ENCODE measurements at places on chromosomes 5 and 9. TPM values are rescaled to one million over a fixed set of nuclear protein-coding genes. Genes with fewer than 3 reads are reported as not detected.

- DNase-seq = no peak
These were observed 93.4 kb downstream of the NRG2 start for GRCh38 chr5:139949710-139950109.

DNA sequence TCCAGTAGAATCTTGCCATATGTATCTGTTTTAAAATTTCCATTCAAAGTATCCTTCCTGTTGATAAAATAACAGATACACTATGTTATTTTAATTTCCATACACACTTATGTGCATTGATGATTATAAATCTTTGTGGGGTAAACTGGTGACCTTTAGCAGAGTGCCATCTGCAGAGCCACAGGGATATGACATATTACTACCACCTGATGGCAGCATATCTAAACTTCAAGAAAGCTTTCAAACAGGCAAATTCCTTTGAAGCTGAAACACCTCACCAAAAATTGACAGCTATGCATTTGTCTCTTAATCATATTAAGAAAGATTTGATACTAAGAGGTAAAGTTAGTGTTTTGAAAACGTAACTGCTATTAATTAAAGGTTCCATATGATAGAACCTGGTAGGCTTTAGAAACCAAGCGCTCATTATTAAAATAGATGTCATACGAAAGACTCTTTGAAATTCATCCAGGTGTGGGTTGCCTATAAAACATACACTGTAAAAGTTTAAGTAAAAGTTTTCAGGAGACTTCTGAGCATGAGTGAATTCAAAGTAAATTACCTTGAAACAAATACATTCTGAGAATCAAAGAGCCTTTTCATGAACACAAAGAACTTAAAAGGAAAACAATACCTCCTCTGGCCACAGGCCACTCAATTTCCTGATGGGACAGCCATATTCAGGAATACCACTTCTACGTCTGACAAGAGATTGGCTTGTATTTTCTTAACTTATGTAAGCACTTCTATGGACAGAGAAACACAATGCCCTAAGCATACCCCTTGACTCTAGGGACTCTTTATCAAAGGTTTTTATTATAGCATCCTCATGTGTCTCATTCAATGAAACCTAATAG lies 93.3 kb downstream of the KIAA0825 start:
- no peak for DNase-seq

DNA sequence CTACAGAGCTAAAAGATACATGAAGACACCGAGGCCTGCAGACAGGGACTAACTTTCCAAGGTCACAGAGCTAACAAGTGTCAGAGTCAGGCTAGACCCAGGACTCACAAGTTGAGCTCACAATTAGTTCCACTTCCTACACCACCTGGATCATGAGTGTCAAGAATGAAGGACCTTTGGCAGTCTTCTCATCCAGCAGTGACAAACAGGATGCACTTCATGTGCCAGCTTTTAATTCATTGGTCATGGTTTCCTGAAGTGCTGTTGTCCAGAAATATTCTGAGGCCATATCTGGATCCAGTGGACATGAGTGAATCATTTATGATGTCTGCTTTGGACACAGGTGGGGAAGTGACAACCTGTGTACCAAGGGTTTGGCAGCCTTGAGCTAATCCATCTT lies 77.4 kb downstream of the KCNIP1 start:
- DNase-seq = no peak

- DNase-seq = no peak
These were observed 474.0 kb downstream of the CCDC171 start for GRCh38 chr9:16026886-16027285.

DNA sequence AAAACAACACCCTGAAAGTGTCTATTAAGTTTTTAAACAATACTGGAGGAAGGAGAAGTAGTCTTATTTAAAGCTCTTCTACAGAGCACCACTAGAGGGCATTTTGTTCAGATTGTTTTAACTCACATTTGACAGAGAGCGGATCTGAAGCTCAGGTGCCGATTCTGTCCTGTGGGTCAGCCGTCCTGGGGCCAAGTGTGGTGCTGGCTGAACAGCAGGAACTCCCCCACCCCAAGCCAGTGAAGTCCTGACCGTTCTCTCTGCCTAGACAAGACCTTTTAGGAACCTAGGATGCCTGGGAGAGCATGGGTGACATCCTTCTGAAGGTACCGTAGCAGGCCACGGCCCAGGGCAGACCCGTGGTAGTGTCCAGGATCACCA lies 3.9 kb downstream of the EXOC3 start:
- DNase-seq = no peak

DNA sequence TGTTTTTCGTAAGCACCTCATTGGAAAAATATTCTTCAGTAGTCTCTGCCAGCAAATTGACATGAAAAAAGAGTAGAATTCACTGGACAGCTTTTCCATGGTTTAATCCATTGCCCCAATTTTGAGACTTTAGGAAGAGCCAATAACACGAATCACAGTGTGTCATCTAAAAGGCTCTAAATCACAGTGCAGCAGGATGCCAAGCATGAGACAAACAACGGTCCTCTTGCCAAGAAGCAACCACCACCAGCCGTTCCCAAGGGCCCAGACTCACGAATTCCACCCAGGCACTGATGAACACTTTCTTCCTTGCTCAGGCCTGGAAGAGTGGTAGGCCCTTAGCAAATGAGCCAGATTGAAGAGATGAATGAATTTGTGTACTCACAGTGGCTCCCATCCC lies 18.3 kb upstream of the IRX4 start:
- no peak for DNase-seq

GRCh38 chr5:51391175-51391574 lies 7.9 kb downstream of the ISL1 start:
- DNase-seq = no peak

DNA sequence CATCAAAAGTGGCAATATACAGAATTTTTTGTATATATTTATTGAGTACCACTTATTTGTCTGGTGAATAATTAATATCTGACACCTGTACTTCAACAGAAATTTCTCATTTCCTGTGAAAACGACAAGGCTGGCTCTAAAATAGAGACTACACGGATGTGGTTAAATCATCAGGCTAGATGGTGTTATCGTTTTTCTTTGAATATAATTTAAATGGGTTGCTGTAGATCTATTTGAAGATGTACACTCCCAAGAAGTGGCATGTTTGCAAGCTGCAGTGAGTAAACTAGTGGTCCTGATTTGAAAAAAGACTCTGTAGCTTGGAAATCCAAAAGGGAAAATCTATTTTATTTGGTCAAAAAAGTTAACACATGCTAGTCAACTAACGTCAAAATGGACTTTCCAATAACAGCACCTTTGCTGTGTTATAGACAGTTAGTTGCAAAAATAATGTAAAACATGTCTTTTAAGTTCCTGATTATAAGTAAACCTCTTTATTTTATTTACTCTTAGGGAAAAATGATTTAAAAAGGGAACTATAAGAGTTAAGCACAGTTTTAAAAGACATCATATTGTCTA lies 13.8 kb downstream of the ST8SIA4 start:
- no peak for DNase-seq

- DNase-seq = no peak
These were observed 62.3 kb downstream of the LPAR1 start for GRCh38 chr9:110975969-110976368.

DNA sequence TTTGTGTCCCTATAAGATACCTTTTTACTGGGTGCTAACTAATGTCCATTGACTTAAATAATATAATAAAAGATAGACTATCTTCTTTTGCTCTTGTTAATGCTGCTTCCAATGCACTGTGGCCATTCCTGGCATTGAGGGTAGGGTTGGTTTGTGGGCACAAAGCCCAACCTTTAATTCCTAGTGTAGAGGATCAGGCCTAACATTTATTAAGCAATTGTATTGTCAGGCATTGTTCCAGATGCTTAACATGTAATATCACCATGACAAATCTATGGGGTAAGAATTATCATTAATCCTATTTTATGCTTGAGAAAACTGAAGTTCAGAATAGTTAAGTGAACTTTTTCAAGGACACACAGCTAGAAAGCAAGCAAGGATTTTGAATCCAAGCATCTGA lies 60.4 kb upstream of the GPBP1 start:
- DNase-seq = no peak

GRCh38 chr9:75858497-75859092 lies 31.9 kb upstream of the PCSK5 start:
- DNase-seq = no peak

DNA sequence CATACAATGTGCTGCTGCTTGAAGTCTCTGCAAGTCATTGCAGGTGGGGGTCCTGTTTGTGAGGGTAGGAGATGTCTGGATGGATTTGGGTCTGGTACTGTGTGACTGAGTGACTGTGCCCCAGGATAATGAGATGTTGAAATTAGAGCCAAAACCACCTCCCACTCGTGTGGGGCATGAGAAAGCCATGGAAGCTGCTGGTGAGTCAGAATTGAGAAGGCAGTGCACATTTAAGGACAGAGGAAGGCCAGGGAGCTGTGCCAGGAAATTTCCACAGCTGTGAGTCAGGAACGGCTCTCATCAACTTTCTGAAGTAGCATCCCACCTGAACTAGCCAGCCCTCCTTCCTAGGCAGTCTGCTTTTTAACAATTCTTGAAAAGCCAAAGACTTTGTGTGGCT lies 229.8 kb downstream of the DRD1 start:
- DNase-seq = no peak

- DNase-seq = no peak
These were observed 70.0 kb downstream of the RXRA start for GRCh38 chr9:134396258-134396742.

- no peak for DNase-seq
These were observed 116.1 kb upstream of the ACTBL2 start for GRCh38 chr5:57598756-57599155.

DNA sequence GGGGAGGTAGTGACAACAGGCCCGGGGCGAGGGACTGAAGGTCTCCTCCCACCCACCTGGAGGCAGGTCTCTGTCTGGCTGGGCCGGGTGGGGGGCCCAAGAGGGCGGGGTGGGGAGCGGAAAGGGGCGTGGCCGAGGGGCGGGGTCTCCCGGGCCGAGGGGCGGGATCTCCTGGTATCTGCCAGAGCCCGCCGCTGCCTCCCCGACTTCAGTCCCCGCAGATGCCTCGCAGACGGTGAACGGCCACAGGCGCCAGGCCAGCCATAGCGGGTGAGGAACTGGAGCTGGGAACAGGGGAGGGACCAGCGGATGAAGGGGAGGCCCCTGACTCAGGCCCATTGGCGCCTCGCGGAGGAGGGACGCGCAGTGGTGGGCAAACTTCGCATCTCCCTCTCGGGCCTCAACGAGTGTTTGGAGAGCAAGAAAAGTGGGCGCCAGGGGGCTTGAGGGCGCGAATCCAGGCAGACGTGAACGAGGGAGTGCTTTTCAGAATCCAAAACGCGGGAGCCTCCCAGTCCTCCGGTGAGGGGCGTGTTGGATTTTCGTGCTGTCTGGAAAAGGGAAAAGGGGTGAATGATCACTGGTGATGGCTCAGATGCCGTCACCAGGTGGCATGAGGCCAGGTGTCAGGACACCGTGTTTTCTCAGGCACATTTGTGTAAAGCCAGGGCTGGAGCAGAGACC lies at the start of gene ADGRD2:
TSS of gene ADGRD2 (plus strand) at position 211 of the 684 bp plus-strand sequence. CDS start 1,216 bp downstream, outside the sequence.
- peak; percentile 25 for DNase-seq

- DNase-seq = no peak
These were observed 77.1 kb upstream of the IQGAP2 start for GRCh38 chr5:76325876-76326491.

DNA sequence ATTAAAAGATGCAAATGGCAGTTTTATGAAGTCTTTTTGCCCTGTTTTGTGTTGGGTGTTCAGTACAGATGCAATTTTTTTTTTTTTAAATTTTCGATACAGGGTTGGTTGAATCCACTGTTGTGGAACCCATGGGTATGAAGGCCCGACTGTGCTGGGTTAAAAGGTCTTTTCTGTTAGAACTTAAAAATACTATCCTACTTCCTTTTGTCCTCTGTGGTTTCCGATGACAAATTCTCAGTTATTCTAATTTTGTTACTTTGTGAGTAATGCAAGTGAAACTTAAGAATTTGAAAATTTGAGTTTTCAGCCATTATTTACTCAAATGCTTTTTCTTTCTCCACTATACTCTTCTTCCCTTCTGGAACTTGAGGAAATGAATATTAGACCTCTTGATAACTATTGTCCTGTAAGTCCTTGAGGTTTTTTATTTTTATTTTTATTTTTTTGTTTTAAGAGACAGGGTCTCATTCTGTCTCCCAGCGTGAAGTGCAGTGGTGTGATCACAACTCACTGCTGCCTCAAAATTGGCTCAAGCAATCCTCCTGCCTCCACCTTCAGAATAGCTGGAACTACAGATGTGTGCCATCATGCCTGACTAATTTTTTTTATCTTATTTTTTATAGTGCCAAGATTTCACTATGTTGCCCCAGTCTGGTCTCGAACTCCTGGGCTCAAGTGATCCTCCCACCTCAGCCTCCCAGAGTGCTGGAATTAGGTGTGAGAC lies 67.5 kb downstream of the ZCCHC7 start:
- no peak for DNase-seq

The INSL4 gene
- not detected for polyA plus RNA-seq

The FOXD4L5 gene
- polyA plus RNA-seq = 0.24 TPM

The NMUR2 gene
- polyA plus RNA-seq = 0.09 TPM

The AGXT2 gene
- polyA plus RNA-seq = 28.1 TPM

The PCDHGB6 gene
- polyA plus RNA-seq = 6.7 TPM

The F2RL1 gene
- polyA plus RNA-seq = 41.8 TPM

The IFNE gene
- polyA plus RNA-seq = 0.13 TPM

The NAIP gene
- polyA plus RNA-seq = 21.6 TPM

The SLCO4C1 gene
- polyA plus RNA-seq = 21.8 TPM

The TSSK1B gene
- not detected for polyA plus RNA-seq

The SLC23A1 gene
- 11.8 TPM for polyA plus RNA-seq
